ENCODE measurements at places on chromosomes 4 and X.

DNA sequence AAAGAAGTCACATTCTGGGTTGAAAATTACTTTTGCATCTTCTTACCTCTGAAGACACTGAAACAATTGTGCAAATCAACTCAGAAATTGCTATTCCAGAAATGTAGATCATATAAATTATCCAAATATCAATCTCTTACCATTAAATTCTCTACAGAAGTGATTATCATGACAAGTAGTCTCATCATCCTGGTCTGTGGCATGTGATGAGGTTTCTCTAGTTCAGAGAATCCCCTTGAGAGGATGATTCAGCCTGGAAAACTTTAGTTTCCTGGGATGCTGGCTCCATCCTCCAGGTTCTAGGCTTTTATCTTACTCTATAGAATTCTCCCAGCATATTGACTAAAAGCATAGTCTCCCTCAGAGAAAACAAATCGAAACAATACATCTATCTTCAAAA, 76.2 kb upstream of the S100G start:
- no peak for DNase-seq

GRCh38 chr4:13611283-13611842, 16.2 kb downstream of the BOD1L1 start:
- DNase-seq = no peak

- no peak for DNase-seq
These were observed 95.4 kb upstream of the PLAC1 start for GRCh38 chrX:134753718-134754008.

DNA sequence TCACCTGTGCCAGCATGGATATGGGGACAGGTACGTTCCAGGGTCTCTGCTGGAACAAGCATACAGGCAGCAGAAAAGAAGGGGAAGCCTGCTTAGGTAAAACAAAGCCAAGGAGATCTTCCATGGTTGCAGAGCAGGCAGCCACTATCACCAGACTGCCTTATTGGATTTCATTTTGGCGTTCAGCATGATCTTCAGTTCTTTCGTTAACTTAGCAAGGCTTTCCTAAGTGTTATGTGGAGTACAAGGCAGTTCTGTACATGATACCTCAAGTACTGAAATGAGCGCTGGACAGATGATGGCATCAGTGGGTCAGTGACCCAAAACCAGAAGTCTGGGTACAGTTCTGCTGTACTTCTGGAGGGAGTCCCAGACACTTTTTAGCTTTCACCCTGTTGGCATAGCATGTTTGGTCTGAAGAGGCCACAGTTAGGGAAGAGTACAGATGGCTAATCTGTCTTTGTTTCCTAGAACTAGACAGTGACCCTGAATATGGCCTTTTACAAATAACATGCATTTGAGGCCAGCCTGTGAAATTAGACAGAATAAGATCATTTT, 8.9 kb downstream of the SMIM20 start:
- DNase-seq = no peak

- DNase-seq = no peak
These were observed 29.8 kb upstream of the HPGDS start for GRCh38 chr4:94372228-94372978.

DNA sequence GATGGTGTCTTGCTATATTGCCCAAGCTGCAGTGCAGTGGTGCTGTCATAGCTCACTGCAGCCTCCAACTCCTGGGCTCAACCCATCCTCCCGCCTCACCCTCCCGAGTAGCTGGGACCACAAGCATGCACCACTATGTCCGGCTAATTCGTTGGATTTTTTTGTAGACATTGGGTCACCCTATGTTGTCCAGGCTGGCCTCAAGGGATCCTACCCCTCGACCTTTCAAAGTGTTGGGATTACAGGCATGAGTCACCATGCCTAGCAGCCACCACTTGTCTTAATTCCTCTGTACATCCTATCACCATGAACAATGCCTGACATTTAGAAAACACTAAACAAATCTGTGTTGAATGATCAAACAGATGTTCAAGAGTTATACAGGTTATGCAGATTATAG, 76.7 kb downstream of the NLGN4X start:
- DNase-seq = no peak

DNA sequence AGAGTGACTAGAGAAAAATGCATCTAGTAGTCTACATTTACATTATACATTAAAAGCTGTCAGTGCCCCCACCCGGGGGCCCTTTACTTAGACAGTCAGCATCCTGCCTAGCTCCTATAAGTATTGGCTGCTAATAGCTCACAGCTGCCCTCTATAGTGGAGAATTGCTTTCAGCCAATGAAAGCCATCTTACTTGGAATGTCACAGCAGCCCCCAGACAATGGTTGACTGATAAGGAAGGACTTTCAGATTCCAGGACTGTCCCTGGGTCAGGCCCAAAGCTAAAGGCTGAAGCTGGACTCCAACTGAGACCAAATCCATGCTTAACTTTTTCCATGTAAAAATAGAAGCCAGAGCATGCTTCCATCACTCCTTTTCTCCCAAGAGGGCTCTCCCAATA, 196.9 kb downstream of the ANKRD50 start:
- DNase-seq = no peak

- no peak for DNase-seq
These were observed 44.3 kb downstream of the CCNG2 start for GRCh38 chr4:77201343-77201742.

DNA sequence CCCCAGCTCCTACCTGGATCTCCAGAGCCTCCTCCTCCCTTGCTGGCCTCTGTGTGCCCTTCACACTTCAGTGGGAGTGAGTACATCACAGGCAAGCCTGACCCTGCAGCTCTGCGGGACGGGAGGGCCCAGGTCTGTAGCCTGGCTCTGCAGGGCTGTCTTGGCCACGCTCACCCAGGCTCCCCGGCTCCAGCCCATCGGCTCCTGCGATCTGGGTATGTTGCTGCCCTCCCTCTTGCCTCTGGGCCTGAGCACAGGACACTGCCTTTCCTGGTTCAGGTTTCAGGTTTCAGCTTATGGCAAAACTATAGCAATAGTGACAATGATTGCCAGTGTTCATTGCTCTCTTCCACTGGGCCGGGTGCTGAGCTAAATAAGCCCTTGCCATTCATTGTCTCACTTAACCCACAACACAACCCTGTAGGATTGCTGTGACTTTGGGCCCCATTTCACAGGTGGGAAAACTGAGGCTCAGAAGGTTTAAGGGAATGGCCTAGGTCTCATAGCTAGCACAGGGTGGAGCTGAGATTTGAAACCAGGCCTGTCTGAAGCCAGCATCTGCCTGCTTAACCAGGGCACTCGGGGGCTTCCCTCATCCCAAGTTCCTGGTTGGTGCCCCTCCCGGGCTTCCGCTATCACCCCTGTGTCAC, 44.6 kb upstream of the SORCS2 start:
- DNase-seq = no peak

- no peak for DNase-seq
These were observed 8.1 kb downstream of the WDFY3 start for GRCh38 chr4:84958434-84958833.

DNA sequence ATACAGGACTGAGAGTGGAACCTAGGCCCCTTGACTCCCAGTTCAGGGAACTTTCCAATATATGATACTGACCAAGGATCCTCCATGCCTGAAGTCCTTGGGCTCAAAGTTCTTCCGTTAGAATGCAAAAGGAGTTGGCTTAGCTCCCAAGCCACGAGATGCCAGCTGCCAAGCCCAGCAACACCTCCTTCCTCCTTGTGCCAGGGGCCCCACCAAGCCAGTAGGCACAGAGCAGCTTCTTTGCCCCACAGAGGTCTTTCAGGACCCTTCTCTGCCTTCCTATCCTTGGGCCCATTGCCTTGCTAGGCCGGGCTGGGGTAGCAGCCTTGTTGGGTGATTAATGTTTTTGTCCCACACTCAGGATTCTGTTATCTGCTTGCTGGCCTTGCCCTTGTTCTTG, 105.6 kb downstream of the EFNB1 start:
- no peak for DNase-seq

DNA sequence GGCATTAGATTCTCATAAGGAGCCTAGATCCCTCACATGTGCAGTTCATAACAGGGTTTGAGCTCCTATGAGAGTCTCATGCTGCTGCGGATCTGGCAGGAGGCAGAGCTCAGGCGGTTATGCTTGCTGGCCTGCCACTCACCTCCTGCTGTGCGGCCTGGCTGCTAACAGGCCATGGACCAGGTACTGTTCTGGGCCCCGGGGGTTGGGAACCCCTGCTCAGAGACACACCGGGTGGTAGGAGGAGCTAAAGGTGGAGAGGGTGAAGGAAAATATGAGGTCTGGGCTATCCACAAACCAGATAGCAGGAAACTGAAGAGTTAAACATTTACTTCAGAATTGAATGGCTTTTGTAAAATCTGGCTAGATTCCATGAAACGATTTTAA, 5.9 kb upstream of the F11 start:
- no peak for DNase-seq

- no peak for DNase-seq
These were observed 23.3 kb downstream of the PDLIM5 start for GRCh38 chr4:94475050-94475449.

DNA sequence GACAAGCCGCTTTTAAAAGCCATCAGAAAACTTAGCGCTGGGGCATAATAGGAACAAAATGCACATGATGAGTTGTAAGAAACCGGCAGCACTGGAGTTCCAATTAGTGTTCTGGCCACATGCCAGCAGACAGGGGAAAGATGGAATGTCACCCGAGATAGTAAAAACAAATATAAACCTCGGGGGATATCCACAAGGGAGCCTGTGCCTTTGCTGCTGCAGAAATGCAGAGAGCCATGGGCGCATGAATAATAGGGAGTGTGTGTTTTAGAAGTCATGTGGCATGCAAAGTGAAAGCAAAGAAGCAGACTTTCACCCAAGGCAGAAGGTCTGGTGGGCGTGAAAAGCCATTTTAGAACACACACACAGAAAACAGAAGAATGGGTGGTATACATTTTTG, 19.1 kb downstream of the GPRASP3 start:
- no peak for DNase-seq

DNA sequence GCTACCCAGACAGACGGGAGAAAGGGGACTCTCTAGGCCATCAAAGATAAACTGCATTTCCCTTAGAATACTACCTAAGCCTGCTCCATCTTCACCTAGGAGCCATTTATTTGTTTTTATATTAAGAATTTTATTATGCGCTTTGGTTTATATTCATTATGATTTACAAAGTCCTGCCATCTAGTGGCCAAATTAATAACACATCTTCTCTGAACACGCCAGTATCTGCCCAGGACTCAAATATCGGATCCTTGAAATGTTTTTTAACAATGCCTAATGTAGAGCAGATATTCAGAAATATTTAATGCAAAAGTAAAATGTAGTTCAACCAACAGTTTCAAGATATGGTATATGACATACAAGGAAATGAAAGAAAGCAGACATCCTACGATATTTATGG, 20.8 kb upstream of the PRPS2 start:
- DNase-seq = peak; percentile 34

- DNase-seq = no peak
These were observed 103.0 kb downstream of the AFF1 start for GRCh38 chr4:87037671-87038334.

DNA sequence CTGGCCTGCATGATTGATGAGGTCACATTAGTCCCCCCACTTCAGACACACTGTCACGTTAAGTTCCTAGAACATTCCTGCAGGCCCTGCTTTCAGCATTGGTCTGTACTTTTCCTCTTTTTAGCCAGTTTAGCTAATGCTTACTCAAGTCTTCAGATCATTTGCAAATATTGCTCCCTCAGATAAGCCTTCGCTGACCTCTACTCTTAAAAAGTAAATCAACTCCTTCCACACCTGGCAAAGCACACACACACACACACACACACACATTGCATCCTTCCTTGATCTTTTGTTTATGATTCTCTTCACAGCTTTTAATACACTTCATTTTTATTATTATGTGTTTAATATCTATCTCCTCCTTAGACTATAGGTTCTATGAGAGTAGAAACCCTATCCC, 31.4 kb downstream of the PARM1 start:
- DNase-seq = no peak

DNA sequence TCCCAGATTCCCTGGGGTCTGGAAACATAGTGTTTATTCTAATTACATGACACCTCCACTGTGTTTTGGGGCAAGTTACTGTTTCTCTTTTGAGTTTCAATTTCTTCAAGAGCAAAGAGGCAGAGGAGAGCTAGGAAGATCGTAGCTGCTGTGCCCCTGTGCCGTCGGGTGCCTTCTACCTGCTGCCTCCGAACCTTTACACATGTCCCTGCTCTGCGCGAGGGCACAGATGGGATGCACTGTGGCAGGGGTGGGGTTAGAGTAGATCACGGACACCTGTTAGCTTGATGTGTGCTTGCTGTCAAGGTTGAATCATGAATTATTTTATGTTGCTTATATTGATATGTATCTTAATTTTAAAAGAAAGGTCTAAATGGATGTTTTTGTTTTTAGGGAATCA, 71.1 kb upstream of the MSANTD1 start:
- DNase-seq = no peak

- DNase-seq = no peak
These were observed 2.8 kb downstream of the DCUN1D4 start for GRCh38 chr4:51845711-51846110.

DNA sequence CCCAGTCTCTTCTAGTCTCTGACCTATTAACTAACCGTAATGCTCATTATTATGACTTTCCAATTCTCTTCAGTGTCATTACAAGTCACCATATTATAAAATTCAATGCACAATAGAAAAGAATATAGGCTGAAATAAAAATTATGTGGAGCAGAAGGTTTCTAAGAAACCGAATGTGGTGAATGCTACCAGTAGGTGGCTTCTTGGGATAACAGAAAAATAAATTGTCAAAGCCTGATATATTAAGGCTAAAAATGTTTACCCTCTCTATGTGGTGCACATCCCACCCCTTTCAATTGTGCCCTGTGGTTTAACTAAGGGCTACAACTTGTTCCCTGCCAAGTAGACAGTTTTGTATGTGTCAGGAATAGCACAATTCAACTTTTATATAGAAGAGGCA, 624.6 kb upstream of the TECRL start:
- DNase-seq = no peak

DNA sequence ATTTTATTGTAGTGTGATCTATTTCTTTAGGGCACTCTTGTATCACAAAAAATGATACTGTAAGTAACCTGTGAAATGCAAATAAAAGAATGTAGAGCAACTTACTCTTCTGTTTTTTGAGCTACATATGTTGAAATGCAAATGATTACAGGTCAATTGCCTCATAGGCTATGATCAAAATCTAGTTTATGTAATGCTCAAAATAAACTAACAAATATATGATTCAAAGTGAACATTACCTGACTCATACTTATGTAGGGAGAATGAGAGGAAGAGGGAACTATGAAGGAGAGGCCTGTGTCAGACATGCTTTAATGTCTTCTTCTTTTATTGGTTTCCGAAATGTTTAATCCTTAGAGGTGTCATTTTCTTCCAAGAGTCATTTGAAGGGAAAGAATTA, 5.0 kb upstream of the RPS6KA3 start:
- DNase-seq = no peak

- no peak for DNase-seq
These were observed 192.8 kb upstream of the PSAPL1 start for GRCh38 chr4:7627251-7628250.

DNA sequence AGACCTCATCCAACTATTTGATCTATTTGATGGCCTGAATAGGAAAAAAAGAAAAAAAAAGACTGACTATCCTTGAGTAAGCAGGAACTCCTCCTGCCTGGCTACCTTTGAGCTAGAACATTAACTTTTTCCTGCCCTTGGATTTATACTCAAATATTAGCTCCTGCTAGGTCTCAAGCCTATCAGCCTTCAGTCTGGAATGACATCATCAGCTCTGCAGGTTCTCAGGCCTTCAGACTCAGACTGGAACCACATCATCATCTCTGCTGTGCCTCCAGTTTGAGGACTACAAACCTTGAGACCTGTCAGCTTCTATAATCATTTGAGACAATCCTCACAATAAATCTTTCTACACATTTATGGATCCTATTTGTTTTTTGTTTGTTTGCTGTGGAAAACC, 754.0 kb upstream of the SLIT2 start:
- DNase-seq = no peak

GRCh38 chr4:168797738-168798375, 212.2 kb downstream of the CBR4 start:
- DNase-seq = no peak
